Suppressor macrophage treated with lipopolysaccharide for 1 hour (primary cell): ENCODE measurements at places on chromosomes 4 and X.

GRCh38 chr4:73725985-73726384 is 14.4 kb upstream of the CXCL8 start:
- DNase-seq, result peak; percentile 99

GRCh38 chr4:87024201-87024600 is 89.4 kb downstream of the AFF1 start:
- peak; percentile 76 for DNase-seq

DNA sequence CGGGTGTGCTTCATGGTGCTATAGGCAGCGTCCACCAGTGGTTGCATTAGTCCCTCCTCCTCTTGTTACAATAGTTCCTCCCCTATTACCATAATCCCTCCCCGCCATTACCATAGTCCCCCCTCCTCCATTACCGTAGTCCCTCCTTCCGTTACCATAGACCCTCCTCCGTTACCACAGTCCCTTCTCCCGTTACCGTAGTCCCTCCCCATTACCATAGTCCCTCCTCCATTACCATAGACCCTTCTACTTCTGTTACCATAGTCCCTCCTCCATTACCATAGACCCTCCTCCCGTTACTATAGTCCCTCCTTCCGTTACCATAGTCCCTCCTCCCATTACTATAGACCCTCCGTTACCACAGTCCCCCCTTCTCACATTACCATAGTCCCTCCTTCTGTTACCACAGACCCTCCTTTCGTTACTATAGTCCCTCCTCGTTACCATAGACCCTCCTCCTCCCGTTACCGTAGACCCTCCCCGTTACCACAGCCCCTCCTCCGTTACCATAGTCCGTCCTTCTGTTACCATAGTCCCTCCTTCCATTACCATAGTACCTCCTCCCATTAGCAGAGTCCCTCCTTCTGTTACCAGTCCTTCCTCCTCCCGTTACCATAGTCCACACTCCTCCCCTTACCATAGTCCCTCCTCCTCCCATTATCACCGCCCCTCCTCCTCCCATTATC is 129.6 kb downstream of the DHRSX start:
- DNase-seq, result no peak

GRCh38 chr4:186587416-186588018 is 32.1 kb upstream of the MTNR1A start:
- peak; percentile 79 for DNase-seq

DNA sequence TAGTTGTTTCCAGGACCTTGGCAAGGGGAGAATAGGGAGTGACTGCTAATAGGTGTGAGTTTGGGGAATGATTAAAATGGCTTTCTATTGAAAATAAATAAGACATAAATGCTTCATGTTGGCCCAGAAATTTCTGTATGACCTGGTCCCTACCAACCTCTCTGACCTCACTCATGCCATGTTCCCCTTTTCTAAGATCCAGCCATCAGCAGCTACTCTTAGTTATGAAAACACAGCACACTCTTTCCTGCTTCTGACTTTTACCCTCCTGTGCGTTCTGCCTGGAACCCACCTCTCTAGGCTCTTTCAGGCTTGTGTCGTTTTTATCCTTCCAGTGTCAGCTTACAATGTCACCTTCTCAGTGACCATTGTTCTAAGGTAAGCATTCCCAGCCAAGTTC is 14.8 kb upstream of the CXCL5 start:
- DNase-seq, result peak; percentile 58

DNA sequence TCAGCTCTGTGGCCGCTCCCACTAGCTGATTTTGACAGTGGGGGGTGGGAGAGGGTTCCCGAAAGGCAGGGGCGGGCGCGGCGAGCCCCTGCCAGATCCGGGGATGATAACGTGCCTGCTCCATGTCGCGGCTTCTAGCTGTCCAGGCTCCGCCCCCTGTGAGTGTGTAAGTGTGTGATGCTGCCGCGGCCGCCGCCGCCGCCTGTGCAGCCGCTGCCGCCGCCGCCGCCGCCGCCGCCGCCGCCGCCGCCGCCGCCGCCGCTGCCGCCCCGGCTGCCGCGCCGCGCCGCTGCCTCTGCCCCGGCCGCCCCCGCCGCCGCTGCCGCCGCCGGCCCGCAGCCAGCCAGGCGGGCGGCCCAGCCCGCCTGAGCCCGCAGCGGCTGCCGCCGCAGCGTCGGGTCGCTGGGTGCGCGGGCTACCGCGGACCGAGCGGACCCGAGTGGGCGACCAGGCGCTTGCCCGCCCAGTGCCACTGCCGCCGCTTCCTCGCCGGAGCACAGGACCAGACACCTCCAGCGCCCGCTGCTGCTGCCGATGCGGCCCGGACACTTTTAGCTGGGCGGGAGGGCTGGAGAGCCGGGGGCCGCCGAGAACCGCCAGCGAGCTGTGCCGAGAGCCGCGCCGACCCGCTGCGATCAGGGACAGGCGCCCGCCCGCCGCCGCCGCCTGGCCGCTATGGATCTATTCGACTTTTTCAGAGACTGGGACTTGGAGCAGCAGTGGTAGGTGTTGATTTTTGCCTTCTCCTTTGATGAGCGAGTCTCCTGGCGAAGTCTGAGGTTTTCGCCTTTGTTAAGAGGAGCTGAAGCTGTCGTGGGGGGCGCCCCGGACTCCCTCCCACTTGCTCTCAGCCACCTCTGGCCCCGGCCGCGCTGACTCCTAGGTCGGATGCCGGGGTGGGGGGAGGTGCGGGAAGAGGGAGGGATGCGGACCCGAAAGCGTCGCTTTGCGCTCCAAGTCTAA is at the start of gene AFF2:
AFF2 (plus strand) TSS at position 195 of the 963 bp plus-strand sequence; CDS start at position 676, 481 bp downstream.
- DNase-seq, result peak; percentile 54

- no peak for DNase-seq
These were observed 22.4 kb upstream of the ARMCX4 start for GRCh38 chrX:101462892-101463291.

DNA sequence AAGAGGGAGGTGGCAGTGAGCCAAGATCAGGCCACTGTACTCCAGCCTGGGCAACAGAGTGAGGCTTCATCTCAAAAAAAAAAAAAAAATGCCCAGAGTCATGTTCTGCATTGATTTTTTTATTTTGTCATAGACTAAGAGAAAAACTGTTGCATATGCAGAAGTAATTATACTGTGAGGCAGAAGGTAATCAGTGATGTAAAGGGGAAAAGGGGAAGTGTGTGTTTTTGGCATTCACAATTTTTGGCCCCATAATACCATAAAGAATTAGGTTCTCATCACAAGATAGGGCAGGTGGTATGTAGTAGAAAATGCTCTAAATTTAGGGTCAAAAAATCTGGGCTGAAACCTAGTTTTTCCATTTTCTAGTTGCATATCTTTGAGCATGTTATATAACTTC is 47.3 kb upstream of the GAB1 start:
- no peak for DNase-seq

DNA sequence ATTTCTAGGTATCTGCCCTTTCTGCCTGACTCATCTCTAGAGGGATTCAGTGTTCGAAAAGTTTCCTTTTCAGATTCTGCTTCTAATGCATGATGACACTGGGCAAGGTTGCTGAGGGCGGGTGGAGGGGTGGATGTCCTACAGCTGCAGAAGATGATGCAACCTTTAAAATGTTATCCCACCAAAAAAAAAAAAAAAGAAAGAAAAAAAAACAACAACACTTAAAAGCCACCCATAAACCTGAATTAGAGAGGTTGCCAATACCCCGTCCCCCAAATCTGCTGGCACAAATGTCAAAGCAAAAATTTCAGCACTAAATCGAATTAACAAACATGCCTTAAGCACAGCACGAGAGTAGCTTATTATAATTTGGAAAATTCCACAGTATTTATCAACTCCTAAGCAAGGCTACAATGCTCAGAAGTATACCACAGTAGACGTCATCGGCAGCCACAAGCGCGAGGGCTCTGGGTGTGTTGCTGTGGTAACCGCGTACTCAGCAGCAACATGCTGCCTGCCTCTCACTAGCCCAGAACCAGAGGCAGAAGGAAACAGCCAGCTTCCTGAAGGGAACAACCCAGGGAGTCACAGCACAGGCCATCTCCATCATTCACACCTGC is 167.5 kb upstream of the MAP3K15 start:
- DNase-seq, result peak; percentile 72

DNA sequence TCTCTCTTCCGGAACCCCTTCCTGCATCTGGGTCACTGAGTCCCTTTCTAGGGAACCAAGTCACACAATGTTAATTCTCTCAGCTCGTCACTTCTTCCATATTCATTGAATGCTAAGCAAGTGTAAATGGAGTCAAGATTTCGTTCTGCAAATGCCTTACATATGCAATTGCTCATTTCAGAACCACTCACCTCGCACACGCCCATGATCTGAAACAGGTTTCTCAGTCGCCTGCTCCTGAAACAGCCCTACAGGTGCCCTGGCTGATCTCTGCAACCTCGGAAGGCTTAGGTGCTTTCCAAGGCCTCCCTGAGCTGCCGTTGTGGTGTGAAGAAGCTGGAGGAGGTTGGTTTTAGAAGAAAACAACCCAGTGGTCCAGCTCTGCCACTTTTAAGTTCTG is 100.8 kb upstream of the MSX1 start:
- no peak for DNase-seq

DNA sequence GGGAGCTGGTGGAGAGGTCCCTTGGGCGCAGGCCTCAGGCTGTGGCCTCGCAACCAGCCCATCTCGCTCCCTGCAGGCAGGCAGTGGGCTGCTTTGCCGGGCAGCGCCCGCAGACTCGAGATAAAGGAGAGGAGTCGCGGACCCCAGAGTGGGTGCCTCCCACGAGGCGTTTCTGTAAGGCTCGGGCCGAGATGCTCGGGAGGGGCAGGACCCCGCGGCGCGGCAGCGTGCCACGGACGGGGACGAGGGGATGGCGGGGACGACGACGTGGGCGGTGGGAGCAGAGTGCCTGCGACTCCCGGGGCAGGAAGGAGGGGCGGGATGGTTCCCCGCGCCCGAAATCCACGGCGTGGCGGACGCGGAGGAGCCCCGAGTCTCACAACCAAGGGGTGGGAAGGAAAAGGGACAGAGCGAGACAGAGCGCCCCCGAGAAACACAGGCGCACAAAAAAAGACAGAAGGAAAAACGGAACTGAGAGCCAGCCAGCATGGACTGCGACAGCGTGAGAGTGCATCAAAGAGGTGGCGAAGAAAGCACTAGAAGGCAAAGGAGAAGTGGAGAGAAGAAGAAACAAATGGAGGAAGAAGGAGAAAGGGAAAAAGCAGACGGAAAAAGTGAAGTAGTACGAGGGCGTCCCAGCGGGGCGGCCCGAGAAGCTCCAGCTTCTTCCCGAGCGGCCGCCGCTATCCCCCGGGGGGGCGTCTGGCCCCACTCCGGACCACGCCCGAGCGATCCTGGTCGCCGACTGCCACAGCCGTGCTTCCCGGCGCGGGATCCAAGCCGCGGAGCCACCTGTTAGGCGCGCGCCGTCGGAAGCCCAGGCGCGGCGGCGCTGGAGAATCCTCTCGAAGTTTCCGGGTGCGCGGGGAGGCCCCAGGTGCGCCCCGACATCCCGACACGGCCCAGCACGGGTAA is 1.5 kb downstream of the BEND4 start:
- DNase-seq, result peak; percentile 18

DNA sequence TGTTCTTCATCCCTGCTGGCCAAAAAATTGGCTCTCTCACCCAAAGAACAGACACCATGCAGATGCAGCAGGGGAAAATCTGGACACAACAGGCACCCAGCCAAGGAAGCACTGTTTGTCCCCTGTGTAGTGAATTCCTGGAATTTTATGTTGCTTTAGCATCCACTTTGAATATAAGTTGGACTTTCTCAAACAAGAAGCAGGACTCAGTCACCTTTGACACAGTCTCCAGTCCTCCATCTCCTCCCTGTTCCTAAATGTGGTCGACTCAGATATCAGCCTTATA is 11.8 kb downstream of the ZNF182 start:
- DNase-seq, result no peak

- peak; percentile 53 for DNase-seq
These were observed 124.3 kb upstream of the MAMLD1 start for GRCh38 chrX:150238632-150239382.

GRCh38 chr4:90572996-90573395 is 445.8 kb downstream of the CCSER1 start:
- no peak for DNase-seq

GRCh38 chr4:164926301-164926700 is 49.3 kb downstream of the APELA start:
- DNase-seq, result no peak

DNA sequence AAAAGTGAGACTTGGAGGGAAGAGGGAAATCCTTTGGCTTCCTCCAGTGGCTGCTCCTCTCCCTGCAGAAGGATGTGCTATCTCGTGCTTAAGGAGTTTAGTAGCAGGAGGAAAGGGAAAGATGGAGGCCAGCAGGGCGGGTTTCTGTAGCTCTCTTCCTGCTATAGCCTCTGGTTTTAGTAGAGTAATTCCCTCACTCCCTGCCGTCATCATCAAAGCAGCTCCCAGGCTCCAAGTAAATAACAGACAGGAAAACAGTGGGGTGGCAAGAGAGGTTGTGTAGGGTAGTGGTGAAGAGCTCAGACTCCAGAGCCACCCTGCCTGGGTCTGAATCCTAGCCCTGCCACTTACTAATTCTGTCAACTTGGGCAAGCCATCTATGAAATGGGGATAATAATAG is 81.5 kb upstream of the CITED1 start:
- DNase-seq, result no peak

DNA sequence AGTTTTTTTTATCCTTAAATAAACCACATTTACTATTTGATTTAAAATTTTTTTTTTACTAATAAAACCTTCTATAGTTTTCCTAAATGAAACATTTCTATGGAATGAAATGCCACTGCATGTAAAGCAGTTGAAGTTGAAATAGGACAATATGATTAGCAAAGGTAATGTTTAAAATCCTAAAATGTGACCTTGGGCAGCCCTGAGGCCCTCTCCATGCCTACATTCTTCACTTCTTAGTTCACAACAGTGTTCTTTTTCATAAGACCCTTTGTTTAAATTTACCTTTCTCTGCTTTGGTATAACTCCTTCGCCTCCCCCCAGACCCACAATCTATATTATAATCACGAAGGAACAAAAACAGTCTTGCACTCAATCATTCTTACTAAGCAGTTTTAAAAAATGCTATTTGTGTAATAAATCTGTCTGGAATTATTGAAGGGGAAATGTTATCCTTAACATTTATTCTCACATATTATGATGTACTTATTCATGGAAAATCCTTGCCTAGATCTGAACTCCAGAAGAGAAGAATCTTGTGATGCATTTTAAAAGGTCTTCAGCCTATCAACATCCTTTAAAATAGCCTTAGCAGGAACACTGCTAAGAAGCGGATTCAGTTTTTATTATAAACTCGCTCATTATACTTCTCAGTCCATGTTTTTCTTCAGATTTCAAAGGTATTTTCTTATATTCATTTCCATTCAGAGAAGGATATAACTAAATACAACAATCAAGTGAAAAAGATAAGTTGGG is 124.6 kb upstream of the NAP1L5 start:
- no peak for DNase-seq

DNA sequence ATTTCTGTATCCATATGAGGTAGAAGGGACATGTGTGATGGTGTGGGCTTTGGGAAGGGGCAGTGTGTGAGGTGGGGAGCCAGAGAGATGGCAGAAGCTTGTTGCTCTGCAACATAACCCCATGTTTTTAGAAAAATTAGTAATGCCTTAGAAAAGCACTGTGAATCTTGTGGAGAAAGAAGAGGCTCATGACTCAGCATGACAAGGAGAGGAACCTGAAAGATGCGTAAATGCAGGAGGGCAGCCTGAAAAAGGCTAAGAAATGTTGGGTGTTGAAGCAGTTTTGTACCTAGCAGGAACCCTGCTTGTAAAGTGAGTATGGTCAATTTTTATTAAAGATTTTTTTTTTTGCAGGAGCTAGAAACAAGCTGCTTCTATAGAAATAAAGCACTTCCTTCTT is 59.8 kb downstream of the ARSJ start:
- no peak for DNase-seq
